ENCODE measurements at places on chromosomes 7 and 10. TPM values are rescaled to one million over a fixed set of nuclear protein-coding genes. Genes with fewer than 3 reads are reported as not detected.

The ANKRD1 gene
- 0.09 TPM for total RNA-seq

- no peak for ATAC-seq
Measured at GRCh38 chr7:86745013-86745745, 101.5 kb downstream of the GRM3 start.

DNA sequence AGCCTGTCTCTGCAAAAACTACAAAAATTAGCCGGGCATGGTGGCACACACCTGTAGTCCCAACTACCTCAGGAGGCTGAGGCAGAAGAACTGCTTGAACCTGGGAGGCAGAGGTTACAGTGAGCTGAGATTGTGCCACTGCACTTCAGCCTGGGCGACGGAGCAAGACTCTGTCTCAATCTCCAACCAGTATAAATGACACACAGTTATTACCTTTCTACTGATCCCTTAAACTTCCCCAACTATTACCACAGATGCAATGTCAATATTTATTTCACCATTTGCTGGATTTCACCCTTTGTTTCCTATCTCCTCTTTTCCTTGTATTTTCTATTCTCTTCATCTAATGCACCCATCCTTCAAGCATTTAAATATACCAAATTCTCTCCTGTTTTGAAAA, 431.8 kb downstream of the GRM8 start:
- ATAC-seq = no peak

The NUDT5 gene
- 20.5 TPM for total RNA-seq

DNA sequence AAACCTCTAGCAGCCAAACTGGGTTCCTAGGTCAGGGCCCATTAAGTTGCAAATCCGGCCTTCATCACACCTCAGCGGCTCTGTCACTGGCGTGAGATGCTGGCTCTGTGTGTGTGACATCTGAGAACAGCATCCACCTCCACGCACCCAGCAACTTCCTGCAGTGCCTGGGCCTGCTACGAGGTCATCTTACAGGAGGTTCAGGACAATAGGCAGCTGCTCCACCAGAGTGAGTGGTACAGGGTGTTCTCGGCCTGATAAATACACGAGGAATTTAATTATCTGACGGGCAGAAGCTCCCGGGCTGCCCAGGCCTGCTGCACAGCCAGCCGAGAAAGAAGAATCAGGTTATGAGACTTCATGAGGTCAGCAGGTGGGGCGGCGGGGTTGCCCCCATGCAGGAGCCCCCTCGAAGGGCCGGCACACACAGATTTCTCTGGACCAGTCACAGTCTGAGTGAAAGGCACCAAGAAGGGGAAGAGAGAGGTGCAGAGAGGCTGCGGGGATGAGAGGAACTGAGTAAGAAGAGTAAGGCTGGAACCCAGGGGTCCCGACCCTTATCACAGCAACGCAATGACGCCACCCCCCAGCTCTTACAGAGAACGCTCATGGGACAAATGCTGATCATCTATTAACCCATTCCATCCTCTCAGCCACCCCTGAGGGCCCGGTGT, 49.3 kb downstream of the CALML3 start:
- ATAC-seq = no peak

The MMD2 gene
- total RNA-seq = 0.14 TPM

The CNPY1 gene
- total RNA-seq = 0.17 TPM

DNA sequence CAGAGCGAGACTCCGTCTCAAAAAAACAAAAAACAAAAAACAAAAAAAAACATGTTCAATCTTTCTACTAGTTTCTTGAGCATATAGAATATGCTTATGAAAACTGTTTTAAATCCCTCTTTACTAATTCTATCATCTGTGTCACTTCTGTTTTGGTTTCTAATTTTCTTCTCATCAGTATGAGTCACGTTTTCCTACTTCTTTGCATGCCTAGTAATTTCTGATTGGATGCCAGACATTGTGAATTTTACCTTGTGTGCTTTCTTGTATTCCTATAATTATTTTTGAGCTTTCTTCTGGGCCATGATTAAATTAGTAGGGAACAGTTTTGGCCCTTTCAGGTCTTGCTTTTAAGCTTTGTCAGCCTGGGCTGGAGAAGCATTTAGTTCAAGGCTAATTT, 9.9 kb downstream of the MICU1 start:
- ATAC-seq = no peak

DNA sequence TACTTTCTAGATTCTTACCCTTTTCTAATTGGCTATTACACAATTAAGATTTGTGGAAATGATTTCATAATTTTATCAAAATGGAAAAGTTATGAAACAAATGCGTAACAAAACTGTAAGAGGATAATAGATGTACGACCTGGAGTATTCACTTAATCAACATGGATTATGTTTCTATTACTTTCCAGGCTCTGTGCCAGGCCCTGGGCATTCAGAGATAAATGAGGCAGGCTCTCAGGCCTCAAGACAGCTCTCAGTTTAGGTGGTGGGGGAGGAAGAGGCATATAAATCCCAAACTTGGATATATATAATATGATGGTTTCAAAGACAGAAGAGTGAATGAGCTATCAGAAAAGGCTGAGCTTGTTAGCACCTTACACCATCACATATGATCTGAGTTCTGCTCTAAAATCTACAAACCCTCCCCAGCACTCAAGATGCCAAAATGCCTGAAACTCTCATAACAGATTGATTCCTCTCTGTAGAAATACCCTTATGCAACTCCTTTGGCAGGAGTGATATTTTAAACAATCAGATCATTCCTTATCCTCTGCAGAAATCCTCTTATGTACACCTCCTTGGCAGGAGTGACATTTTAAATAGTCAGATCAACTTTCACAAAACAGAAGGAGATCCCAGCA, 42.5 kb downstream of the ACBD5 start:
- no peak for ATAC-seq

Measured in motor neuron (in vitro differentiated cells).